ENCODE measurements at places on chromosomes 11 and 22. TPM values are rescaled to one million over a fixed set of nuclear protein-coding genes. Genes with fewer than 3 reads are reported as not detected.
A peak's percentile ranks its signal among the peaks of the same experiment; 100 is the strongest.

Gene CFAP68
- total RNA-seq = 16.3 TPM

Gene CPSF7
- 69.8 TPM for total RNA-seq

Gene WT1
- total RNA-seq = 1.2 TPM

Gene RASSF7
- 71.5 TPM for total RNA-seq

Gene ARHGAP8
- total RNA-seq = 18.2 TPM

- H3K4me3 ChIP-seq = no peak overlapping the region
- no peak overlapping the region for H3K27ac ChIP-seq
- no peaks in the 10 kb centered on the region for H3K27me3 ChIP-seq
- no peak for DNase-seq
These were observed 65.4 kb downstream of the TIMP3 start for GRCh38 chr22:32866953-32867352.

- DNase-seq = peak; percentile 41
- H3K4me1 ChIP-seq = peaks cover 57% of the 10 kb centered on the region
- H3K36me3 ChIP-seq = no peaks in the 10 kb centered on the region
- peak overlapping the region; percentile 77 for H3K4me3 ChIP-seq
- H3K27me3 ChIP-seq = peaks cover 18% of the 10 kb centered on the region
These were observed 554 bp downstream of the LRRC32 start for GRCh38 chr11:76669901-76670484.

- DNase-seq = no peak
- H3K4me1 ChIP-seq = no peaks in the 10 kb centered on the region
- no peak overlapping the region for H3K4me3 ChIP-seq
- H3K27me3 ChIP-seq = no peaks in the 10 kb centered on the region
These were observed 51.1 kb downstream of the IGSF9B start for GRCh38 chr11:133905677-133906156.

- H3K27ac ChIP-seq = no peak overlapping the region
- H3K27me3 ChIP-seq = no peaks in the 10 kb centered on the region
- no peaks in the 10 kb centered on the region for H3K36me3 ChIP-seq
These were observed 100.0 kb downstream of the TMEM135 start for GRCh38 chr11:87137711-87138110.

GRCh38 chr11:26777372-26777808 lies 55.5 kb upstream of the SLC5A12 start:
- no peaks in the 10 kb centered on the region for H3K27me3 ChIP-seq
- H3K36me3 ChIP-seq = no peaks in the 10 kb centered on the region
- no peaks in the 10 kb centered on the region for H3K4me1 ChIP-seq
- no peak overlapping the region for H3K4me3 ChIP-seq
- no peak overlapping the region for H3K27ac ChIP-seq
- DNase-seq = no peak

GRCh38 chr22:24435861-24436371 lies 8.5 kb downstream of the ADORA2A start:
- no peak overlapping the region for H3K4me3 ChIP-seq
- no peaks in the 10 kb centered on the region for H3K27me3 ChIP-seq
- peak overlapping the region; percentile 43 for H3K27ac ChIP-seq
- H3K36me3 ChIP-seq = peaks cover 2% of the 10 kb centered on the region
- DNase-seq = no peak

- H3K36me3 ChIP-seq = no peaks in the 10 kb centered on the region
- no peak overlapping the region for H3K27ac ChIP-seq
- peaks cover 4% of the 10 kb centered on the region for H3K27me3 ChIP-seq
- DNase-seq = no peak
- no peak overlapping the region for H3K4me3 ChIP-seq
These were observed 345.0 kb downstream of the CADM1 start for GRCh38 chr11:115159207-115159606.

- H3K36me3 ChIP-seq = no peaks in the 10 kb centered on the region
- no peak for DNase-seq
- H3K27ac ChIP-seq = no peak overlapping the region
- H3K27me3 ChIP-seq = peaks cover 20% of the 10 kb centered on the region
- H3K4me3 ChIP-seq = no peak overlapping the region
These were observed 40.8 kb downstream of the ENTHD1 start for GRCh38 chr22:39852799-39853198.
